ENCODE measurements at places on chromosomes 3 and 15.

DNA sequence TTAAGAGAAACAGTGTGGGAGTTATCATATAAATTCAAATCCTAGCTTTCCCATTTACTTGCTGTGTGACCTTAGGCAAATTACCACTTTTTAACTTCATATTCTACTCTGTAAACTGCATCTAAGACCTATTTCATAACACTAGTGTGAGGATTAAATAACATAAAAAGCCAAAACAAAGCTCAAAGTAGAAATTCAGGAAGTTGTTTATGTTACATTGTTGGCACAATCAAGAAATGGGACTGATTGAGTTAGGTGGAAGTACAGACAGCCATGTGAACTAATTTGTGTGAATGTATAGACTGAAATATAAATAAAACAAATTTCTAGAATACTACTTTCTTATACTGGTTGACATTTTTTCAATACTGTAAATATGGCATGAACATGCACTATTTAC, 131.7 kb downstream of the STAG1 start:
- DNase-seq = no peak

DNA sequence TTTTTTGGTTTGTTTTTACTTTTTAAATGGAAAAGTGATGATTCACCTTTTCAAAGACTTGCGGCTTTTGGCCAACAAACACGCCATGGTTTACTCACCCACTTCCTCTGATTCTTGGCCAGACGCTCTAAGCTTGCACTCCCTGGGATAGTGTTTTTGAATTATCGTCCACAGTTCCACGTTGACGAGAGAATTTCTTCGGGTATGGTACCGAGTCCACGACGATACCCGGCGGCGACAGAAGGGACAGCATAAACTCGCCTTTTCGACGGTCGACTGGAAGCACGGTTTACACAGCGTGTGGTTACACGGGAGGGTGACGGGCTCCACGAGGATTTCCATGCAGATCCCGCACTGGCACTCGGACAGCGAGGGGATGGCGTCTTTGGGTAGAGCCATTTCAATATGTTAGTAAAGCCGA, 783 bp downstream of the RNF168 start:
- DNase-seq = peak; percentile 11

GRCh38 chr15:23589012-23589411, 23.5 kb downstream of the MKRN3 start:
- no peak for DNase-seq

GRCh38 chr3:126654571-126655383, at the start of gene TXNRD3:
TXNRD3 (minus strand) TSS chr3:126655124.
- DNase-seq = peak; percentile 17

GRCh38 chr3:50358911-50359759, at the start of gene TMEM115:
TMEM115 (minus strand) TSS chr3:50359521; CDS start chr3:50359063, 458 bp downstream.
- peak; percentile 99 for DNase-seq

DNA sequence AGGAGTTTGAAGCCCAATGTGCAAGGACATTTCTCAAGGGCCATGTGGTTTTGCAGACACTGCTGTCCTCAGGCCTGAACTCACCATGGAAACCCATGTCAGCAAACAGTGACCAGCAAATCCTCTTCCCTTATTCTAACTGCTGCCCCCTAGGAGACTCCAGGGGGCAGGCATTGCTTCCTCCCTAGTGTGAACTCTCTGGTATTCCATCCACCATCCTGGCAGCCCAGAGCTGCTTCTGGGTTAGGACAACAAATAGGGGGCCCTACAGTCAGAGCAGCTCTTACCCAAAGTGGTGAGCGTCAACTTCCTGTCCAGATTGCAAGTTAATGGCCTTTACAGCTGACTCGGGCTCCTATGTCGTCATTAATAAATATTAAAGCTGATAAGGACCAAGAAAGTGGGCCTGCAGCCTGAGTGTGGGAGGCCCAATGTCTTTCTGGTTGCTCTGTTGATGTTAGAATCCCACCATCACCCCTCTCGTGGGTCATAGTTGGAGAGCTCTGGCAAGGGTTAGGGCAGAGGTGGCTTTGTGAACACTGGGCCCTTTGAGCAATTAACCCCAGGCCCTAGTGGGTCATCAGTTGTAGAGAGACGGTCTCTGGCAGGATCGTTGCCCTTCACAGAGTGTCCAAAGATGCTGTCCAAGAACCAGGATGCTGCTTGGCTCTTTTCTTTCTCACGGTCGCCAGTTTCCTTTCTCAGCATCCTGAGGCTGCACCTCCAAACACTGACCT, 41.5 kb downstream of the TGM4 start:
- DNase-seq = no peak

DNA sequence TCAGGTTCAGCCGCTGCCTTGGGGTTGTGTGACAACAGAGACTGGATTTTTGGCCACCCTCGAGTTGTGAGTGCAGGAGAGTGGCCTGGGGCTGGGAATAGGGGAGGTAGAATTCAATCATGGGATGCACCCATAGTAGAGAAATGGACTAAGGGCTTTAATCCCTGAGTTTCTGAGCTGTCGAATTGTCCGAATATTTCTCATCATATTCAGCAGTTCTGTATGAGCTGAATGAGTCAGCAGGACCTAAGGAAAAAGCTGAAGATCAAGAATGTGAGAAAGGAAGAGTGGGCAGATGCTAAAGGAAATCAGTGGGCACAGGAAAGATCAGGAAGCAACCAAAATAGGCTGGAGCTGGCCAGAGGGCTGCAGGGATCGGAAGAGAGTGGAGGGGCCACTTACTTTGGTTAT, 44.4 kb upstream of the SACM1L start:
- no peak for DNase-seq

DNA sequence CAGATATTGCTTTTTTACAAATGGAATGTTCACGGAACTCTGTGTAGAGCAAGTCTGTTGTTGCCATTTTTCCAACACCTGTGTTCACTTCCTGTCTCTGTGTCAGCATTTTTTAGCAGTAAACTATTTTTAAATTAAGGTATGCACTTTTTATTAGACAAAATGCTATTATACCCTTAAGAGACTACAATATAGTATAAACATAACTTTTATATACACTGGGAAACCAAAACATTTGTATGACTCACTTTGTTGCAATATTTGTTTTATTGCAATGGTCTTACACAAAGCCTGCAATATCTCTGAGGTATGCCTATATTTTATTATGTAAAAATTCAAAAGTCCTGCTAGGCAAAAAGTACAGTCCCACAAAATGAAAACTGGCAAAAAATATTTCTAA, 39.8 kb upstream of the FGF7 start:
- no peak for DNase-seq

DNA sequence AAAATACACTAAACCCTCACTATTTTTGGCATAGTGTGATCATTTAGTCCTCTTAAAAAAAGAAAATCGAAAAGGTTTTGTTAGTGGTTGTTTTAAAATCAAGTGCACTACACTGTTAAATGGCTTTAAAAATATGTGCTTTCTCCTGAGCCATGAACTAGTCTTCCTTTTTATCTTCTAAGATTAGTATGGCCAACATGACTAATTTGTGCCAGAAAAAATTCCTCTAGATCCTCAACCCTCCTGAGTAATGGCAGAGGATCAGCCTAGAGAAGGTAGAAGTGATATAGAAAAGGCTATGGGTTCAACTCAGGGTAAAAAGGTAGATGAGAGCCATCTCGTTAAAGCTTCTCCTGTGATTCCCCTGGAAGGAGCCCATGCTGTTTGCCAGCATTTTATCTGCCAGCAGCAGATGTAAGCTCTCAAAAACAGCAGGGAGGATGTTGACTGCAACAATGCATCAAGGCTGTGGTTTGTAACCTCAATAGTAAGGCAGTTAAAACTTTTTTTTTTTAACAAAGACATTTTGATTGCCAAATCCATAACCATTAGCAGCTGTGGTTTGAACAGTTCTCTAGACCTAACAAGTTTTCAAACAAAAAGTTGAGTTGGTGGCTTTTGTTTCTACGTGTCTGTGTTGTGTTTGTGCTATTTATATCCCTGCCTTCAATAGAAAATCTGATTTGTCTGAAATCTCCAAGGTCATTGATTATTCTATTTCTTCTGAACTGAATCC, 30.2 kb upstream of the ZNF609 start:
- no peak for DNase-seq

GRCh38 chr3:48305396-48305795, 28.1 kb downstream of the SPINK8 start:
- DNase-seq = no peak

GRCh38 chr3:150235799-150236198, 172.3 kb upstream of the TSC22D2 start:
- DNase-seq = no peak

DNA sequence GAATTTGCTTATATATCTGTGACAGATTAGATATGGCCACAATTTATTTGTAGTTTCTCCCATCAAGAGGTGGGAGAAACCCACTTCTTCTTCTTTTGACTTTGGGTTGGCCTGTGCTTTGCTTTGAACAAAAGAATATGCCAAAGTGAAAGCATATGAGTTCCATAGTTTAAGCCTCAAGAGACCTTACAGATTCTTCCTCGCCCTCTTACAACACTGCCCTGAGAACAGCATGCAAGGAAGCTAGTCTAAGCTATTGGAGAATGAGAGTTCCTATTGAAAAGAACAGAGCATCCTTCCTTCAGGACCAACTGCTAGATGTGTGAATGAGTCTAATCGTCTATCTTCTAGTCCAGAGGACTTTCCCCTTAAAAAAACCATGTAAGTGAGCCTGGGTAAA, 394.8 kb downstream of the TUSC7 start:
- DNase-seq = no peak

- DNase-seq = no peak
Measured at GRCh38 chr3:31354373-31354772, 178.4 kb upstream of the STT3B start.

GRCh38 chr15:82852941-82853561, 43.6 kb downstream of the WHAMM start:
- DNase-seq = no peak

GRCh38 chr3:6022621-6023020, 835.1 kb downstream of the EDEM1 start:
- DNase-seq = no peak

DNA sequence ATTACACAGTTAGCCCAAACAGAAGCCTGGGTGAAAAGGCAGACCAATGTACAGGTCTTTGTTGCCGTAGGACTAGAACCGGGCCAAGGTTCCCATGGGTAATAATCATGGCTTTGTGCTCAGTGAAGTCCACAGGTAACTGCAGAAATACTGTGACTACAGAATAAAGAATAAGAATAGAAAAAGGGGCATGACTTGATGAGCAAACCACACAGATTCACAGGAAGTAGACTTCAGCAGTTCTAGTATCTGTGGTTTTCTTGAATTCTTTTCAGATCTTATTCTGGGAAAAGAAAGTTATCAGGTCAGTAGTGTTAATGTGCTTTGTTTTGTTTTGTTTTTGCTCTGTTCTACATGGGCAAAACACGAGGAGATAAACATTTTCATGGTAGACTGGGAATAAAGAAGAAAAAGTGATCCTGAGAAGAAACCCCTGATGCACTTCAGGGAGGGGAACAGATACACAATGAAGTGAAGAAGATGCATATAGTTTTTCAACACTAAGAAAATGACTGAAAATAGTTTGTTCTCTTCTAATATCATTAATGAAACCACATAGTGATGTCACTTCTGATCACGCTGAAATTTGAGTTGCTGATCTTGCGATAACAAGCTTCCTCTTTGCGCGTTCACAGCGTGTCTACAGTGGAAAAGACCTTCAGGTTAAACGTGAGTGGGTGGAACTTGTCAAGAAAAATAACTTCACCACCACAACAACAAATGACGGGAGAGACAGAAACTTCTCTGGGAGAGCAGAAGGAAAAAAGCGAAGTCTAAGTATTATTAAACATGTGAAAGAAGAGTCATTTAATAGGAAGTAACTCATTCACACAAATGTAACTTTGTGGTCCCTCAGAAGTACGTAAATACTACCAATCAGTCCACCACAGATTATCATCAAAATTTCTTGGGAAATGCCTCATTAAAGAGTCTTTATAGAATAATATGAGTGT, 315.8 kb upstream of the SATB1 start:
- no peak for DNase-seq

- no peak for DNase-seq
Measured at GRCh38 chr15:77002436-77002835, 7.5 kb downstream of the PSTPIP1 start.

GRCh38 chr3:171155122-171155700, 128.7 kb upstream of the SLC2A2 start:
- no peak for DNase-seq

DNA sequence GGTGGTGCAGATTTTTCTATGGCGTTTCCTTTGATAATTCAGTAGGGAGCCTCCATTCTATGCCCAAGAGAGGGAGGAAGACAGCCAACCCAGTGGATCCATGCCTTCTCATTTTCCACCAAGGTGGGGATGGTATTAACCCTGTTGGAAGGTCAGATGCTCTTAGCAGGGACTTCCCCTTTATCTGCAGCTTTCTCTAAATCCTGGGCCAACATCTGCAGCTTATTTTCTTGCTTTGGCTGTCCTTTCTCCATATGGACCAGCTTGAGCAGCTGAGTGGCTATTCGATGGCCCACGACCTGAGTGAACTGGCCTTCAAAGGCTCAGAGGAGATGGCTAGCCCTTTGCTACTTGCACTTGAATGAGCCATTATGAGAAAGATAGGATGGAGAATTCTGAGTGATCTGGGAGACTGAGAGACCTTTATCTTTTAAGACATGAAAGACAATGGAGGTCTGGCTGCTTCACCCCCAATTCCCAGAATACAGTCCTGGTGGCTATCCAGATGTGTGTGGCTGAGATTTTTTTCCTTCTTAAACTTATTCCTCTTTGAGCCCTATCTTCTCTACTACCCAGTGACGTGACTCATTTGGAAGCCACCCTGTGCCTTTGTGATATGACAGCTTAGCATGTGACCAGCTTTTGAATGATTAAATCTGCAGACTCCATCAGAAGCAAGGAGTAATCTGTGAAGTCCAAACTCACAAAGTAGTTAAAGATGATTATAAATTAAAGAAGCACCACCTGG, 39.6 kb upstream of the TRAK1 start:
- no peak for DNase-seq

DNA sequence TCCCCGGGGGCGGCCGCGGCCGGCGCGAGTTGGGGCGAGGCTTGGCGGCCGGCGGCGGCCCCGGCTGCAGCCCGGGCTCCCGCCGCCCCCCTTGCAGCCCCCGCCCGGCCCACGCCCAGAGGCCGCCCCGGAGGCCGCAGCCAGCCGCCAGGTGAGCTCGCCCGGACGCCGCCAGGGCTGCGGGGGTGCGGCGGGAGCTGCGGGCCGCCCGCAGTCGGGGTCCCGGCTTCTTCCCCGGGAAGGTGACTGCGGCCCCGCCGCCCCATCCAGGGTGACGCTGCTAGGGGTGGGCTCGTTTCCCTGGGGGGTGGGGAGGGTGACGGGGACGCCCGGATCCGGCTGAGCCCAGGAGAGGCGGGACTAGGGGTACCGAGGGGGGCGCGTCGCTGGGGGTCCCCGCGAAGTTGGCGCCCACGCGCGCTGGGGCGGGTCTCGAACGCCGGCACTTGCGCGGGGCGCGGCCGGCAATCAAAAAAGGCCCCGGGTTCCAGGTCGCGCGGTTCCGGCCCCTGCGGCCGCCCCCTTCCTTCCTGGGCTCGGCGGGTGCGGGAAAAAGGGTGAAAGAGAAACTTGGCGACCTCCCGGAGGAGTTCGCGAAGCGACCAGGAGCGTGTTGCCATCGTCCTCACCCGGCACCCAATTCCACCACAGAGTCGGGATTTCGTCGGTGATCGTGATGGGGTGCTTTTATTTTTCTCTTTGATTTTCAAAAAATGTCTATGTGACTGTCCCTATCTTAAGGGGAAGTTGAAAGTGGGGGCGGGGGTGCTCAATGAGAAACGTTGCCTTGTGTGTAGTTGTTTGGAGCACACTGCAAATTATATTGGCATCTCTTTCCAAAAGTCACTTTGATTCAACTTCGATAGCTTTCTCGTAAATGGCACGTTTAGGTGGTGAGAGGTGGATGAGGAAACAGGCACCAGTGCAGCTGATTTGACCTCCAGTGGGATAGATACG, 619 bp downstream of the ATXN7 start:
- DNase-seq = no peak
